Motor neuron (in vitro differentiated cells): ENCODE measurements at places on chromosomes 12 and 14. TPM values are rescaled to one million over a fixed set of nuclear protein-coding genes. Genes with fewer than 3 reads are reported as not detected.

DNA sequence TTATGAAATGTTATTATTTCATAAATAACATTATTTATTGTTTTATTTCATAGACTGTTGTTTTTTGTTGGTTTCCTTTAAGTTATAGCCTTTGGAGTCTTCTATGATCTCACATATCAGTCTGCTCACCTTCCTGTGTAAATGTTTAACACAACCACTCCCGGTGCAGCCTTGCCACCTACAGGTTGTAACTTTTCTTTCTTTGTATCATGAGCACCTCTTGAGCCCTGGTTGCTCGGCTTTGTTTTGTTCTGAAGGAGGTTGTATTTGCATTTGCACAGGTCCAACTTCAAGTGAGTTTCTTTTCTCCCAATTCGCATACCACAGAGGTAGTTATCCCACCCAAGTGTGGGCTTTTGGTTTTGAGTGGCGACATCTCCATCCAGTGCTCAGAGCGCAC is 121.4 kb downstream of the SLC15A4 start:
- ATAC-seq, result no peak

GRCh38 chr12:55765736-55766290 is 22.9 kb downstream of the GDF11 start:
- peak; percentile 32 for ATAC-seq

DNA sequence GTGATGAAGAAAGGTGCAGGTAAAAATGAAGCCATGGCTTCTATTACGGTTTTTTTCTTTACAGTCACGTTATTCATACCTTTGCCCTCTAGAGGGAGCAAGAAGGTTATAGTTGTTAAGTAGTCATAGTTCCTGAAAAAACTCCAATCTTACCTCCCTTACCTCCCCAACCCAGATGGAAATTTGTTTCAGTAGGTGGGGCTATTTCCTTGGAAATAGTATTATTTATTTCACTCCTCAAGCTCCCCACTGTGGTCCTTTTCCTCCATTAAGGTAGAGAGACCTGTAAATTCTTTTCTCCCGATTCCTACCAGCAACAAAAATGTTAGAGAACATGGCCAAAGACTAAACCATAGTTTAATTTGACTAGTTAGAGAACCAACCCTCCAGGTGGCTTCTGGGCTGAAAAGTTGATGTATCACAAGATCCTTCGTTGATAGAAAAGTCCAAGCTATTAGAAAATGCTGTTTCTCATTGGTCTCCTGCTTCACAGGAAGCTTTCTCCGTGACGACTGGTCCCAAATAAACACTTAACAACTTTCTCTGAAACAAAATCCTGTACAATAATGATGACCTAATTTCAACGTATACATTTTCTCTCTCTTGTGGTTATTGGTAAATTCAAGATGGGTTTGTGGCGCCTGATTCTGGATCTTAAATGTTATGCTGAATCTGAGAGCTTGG is 43.5 kb downstream of the TMX1 start:
- ATAC-seq, result peak; percentile 72

DNA sequence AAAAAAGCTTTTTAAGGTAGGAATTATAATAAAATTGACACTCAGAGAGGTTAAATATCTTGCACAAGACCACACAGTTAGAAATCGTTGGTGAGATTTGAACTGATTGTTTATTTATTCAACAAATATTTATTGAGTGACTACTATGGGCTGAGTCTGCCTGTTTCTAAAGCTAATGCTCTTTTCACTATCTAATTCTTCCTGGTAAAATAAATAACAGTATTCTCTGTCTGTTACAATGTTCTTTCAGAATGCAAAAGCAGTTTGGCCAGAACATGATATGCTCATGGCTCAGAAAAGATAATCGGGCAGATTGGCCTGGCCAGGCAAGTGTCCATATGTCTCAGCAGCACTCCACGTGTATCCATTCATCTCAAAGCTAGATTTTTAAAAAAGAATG is 82.0 kb downstream of the BTG1 start:
- no peak for ATAC-seq

DNA sequence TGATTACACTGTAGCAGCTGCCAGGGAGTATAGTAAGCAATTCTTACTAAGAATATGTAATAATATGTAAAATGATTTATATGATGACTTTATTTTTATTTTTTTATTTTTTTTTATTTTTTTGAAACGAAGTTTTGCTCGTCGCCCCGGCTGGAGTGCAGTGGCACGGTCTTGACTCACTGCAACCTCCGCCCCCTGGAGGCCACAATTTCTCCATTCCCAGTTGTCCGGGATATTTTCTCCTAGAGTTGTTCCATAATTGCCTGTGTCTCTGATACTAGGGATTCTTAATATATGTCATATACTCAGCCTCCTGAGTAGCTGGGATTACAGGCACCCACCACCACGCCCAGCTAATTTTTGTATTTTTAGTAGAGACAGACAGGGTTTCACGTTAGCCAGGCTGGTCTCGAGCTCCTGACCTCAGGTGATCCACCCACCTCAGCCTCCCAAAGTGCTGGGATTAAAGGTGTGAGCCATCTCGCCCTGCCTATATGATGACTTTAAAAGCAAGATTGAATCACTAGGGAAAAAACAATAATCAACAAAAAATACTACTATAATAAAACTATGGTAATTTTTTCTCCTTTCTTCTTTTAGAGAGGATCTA is 12.2 kb upstream of the ITPR2 start:
- no peak for ATAC-seq

DNA sequence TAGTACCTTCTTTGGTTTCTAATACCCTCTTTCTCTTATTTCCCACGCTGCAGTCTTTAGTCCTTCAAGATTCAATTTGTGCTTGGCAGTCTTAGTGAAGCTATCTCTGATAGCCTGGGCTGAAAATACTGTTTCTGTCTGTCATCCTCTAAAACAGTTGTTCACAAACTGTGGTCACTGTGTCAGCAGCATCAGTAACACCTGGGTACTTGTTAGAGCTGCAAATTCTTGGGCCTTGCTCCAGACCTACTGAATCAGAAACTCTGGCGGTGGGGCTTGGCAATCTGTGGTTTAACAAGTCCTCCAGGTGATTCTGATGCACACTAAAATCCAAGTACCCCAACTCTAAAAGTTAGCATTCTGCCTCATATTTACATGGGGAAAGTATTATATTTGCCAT is 217.5 kb upstream of the SEL1L start:
- no peak for ATAC-seq

GRCh38 chr14:75025876-75026275 is 23.2 kb downstream of the EIF2B2 start:
- ATAC-seq, result no peak

BAG5 gene
- 22.7 and 23.0 TPM in 2 replicates for total RNA-seq

CLIP1 gene
- 78.7 and 81.3 TPM in 2 replicates for total RNA-seq

SIVA1 gene
- total RNA-seq, result 75.8 and 79.1 TPM in 2 replicates

KRT6C gene
- total RNA-seq, result 0.77 TPM in 1 of 2 replicates, not detected in the other

TRIM9 gene
- 18.0 and 23.5 TPM in 2 replicates for total RNA-seq

TAS2R43 gene
- 2.4 and 3.3 TPM in 2 replicates for total RNA-seq
